Activated T-helper 1 cell treated with anti-CD3 and anti-CD28 coated beads, Interleukin-2, amount 50 U/mL, for 16 hours (primary cell): ENCODE measurements at places on chromosomes 2 and 18.

- no peak for DNase-seq
Measured at GRCh38 chr2:240465765-240466578, 30.5 kb downstream of the GPC1 start.

GRCh38 chr2:192459422-192459821, 264.7 kb upstream of the TMEFF2 start:
- DNase-seq, result no peak

DNA sequence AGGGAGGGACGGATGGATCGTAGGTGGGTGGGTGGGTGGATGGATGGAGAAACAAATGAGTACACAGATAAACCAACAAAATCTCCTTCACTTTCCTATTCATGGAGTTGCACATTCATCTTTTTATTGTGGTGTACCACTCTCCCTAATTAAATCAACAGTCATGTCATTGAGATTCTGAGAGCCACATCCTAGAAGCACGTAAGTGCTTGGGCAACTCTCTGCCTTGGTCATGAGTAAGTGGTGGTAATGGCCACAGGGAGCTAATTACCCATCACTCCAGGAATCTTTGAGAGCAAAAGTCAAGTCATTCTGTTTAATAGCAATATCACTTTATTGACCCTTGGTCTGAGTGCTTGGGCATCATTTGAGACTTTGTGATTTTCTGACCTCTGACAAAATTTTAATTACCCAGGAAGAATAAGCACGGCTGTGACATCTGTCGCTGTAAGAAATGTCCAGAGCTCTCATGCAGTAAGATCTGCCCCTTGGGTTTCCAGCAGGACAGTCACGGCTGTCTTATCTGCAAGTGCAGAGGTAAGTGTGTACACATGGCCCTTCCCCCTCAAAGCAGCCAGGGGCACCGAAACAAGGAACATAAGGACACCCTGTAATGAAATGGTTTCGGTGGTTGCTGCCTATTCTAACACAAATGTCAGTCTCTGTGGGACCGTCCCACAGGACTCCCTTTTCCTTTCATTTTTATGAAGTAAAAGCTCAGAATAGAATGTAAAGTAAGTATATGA, 85.9 kb downstream of the FEZ2 start:
- DNase-seq, result no peak

DNA sequence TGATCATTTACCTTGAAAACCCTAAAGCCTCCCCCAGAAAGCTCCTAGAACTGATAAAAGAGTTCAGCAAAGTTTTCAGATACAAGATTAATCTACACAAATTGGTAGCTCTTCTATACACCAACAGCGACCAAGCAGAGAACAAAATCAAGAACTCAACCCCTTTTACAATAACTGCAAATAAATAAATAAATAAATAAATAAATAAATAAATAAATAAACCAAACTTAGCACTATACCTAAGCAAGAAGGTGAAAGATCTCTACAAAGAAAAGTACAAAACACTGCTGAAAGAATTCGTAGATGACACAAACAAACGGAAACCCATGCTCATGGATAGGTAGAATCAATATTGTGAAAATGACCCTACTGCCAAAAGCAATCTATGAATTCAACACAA, 182.0 kb upstream of the RND3 start:
- no peak for DNase-seq

DNA sequence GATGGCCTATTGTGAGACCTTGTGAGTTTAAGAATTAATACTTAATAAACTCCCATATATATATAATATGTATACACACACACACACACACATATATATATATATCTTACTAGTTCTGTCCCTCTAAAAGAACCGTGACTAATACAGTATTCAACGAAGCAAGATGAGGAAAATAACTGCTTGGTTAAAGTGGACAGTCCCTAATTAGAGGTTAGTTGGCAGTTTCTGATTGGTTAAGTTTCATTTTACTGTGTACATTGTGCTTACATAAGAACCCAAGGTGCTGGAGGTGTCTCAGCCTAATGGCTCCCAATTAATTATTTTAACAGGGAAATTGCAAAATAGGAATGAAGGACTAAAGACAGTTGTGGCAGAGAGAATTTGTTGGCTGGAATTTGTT, 132.1 kb downstream of the STRN start:
- DNase-seq, result no peak

DNA sequence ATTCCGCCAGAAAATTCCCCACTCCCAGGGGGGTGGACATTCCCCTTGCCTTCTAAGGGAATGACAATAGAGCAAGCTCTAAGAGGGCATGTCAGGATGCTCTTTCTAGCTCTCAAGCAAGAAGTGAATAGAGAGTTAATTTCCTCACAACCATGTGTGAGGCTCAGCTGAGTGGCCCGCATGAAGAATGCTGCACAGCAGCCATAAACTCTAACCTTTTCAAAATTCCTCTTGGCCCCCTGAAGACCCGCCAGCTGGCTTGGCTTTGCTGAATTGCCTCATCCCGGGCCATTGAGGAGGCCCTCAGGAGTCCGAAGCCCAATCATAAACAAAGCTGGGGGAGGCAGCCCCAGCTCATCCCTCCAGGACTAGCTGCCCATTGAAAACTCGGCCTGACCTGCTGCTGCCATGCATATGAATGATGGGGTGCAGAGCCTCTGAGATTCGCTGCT, 38.2 kb downstream of the NRP2 start:
- no peak for DNase-seq

GRCh38 chr2:96537066-96537733, 648 bp downstream of the ARID5A start:
- DNase-seq, result peak; percentile 77

DNA sequence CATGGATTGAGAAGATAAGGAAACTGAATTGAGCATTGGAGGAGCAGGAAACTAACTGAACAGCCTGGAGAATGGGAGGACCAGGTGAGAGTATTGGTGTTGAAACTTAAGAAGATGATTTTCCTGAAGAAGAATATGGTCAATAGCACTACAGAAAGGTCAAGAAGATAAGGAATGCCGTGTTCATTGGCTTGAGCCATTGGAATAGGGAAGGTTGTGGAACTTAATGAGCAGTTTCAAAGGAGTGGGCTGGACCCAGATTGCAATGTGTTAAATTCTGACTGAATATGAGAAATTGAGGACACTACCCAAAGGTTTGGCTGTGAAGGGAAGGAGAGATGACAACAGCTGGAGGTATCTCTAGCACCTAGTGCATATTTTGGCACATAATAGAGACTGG, 19.0 kb downstream of the KCMF1 start:
- no peak for DNase-seq

GRCh38 chr2:177068967-177069366, 143.6 kb upstream of the HNRNPA3 start:
- DNase-seq, result no peak

DNA sequence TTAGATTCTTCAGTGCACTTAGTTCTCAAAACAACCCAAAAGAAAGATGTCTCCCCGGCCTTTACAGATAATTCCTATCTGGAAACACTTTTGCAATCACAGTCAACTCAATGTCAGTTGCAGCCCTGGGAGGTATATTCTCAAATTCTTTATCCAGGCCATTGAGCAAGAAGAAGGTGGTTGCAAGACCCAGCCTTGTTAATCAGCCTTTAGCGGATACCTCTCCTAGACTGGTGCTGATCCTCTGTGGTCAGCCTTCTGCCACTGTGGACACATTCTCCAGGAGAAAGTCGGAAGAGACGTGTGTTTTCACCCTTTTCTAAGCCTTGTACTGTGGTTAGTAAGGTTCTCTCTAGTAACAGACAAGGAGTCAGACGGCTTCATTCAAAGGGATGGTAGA, 7.8 kb upstream of the FZD7 start:
- no peak for DNase-seq

GRCh38 chr2:209940936-209941335, 61.5 kb upstream of the RPE start:
- DNase-seq, result no peak

DNA sequence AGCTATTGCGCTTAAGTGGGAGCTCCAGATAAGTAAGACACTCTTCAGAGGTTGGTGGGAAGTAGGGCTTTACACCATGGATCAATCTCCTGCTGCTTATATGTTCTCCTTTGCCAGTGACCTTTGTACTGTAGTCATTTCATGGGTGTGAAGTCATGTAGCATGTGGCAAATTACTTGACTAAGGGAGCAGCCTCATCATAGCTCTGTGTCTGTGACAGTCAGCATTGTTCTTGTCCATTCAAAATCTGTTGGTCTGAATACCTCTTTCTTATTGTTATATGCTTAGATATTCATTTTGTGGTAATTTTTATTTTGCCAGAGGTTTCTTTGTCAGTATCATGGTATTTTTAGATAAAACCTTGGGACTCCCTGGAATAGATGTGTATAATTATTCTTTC, 18.2 kb downstream of the SLC4A1AP start:
- no peak for DNase-seq

- no peak for DNase-seq
Measured at GRCh38 chr2:16105669-16106281, 165.4 kb downstream of the MYCN start.

- no peak for DNase-seq
Measured at GRCh38 chr18:66510357-66511045, 93.4 kb downstream of the CDH19 start.

GRCh38 chr2:100941646-100942240, 60.3 kb upstream of the RPL31 start:
- DNase-seq, result no peak

DNA sequence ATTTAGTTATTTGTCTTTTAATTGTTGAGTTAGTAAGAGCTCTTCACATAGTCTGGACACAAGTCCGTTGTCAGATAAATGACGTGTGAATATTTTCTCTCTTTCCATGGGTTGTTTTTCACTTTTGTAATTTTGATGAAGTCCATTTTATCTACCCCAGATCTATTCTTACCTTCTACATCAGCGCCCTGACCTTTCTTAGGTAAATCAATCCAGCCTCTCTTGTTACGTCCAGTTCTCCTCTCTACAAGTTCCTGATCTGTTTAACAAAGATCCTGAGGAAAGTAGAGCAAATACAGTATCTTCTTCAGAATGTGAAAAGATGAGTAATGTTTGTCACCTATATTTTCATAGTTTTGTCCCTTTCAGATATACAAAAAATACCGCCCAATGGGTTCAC, 66.9 kb downstream of the MOGAT1 start:
- DNase-seq, result no peak

- no peak for DNase-seq
Measured at GRCh38 chr2:11128243-11128951, 26.9 kb upstream of the SLC66A3 start.

DNA sequence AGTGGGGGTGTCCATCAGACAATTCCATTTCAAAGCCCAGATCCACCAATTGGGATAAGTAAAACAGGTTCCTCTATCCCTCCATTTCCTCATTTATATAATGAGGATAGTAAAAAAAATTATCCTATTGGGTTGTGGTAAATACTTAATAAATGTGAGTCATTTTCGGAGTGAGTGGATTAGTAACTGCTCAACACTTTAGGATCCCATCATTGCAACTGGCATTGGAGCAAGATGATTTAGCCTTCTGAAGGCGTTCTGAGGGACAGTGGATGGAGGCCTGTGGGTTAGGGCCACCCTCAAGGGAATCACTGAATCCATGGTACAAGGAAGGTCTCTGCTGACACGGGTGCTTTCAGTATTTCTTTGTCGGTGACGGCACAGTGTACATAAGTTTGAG, 108.6 kb upstream of the FZD7 start:
- no peak for DNase-seq

GRCh38 chr2:118853651-118854291, 6.3 kb upstream of the EN1 start:
- no peak for DNase-seq

- no peak for DNase-seq
Measured at GRCh38 chr2:233033672-233034071, 1.2 kb downstream of the NEU2 start.

GRCh38 chr2:223558970-223559369, 43.2 kb downstream of the SCG2 start:
- DNase-seq, result no peak

- no peak for DNase-seq
Measured at GRCh38 chr2:239917125-239917956, 107.8 kb downstream of the NDUFA10 start.

GRCh38 chr18:10304853-10305252, 149.6 kb upstream of the APCDD1 start:
- DNase-seq, result no peak

GRCh38 chr2:96801005-96801785, 14.9 kb upstream of the CNNM3 start:
- DNase-seq, result peak; percentile 61

DNA sequence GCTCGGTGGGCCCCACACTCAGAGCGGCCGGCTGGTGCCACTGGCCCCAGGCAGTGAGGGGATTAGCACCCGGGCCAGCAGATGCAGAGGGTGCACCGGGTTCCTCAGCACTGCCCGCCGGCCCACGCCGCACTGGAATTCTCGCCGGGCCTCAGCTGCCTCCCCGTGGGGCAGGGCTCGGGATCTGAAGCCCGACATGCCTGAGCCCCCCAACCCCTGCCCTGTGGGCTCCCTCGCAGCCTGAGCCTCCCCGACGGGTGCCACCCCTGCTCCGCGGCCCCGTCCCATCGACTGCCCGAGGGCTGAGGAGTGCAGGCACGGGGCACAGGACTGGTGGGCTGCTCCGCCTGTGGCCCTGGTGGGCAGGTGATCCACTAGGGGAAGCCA, 37.6 kb upstream of the TWSG1 start:
- DNase-seq, result no peak

- no peak for DNase-seq
Measured at GRCh38 chr2:105755895-105756294, 11.2 kb downstream of the NCK2 start.

DNA sequence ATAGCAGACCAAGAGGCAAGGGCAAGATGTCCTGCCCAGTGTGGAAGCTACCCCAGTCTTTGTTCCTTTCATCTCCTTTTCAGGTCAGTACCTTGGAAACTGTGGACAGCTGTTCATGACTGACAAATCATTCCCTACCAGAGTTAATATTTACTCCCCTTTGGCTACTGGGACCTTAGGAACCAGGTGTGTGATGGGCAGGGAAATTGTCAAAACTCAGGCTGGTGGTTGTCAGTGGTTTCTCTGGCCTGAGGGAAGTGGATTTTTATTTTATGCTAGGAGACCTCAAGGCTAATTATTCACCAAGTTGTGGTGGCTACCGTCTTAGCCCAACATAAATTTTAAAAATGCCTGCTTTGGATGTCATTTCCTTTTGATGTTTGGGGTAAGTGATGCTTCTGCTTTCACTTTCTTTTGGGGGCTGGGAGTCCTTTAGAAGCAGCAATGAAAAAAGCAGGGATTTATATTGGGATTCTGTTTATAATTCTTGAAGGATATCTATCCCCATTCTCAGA, 119.3 kb downstream of the SETBP1 start:
- DNase-seq, result no peak

- DNase-seq, result no peak
Measured at GRCh38 chr2:26561918-26562810, 79.0 kb downstream of the CIB4 start.

GRCh38 chr2:181143790-181144300, 163.4 kb downstream of the UBE2E3 start:
- no peak for DNase-seq

- DNase-seq, result peak; percentile 47
Measured at GRCh38 chr2:9655441-9656269, 24.9 kb upstream of the YWHAQ start.

GRCh38 chr18:31741097-31741735, 19.5 kb downstream of the SLC25A52 start:
- DNase-seq, result peak; percentile 15
